ENCODE measurements at places on chromosomes 6 and 20.

DNA sequence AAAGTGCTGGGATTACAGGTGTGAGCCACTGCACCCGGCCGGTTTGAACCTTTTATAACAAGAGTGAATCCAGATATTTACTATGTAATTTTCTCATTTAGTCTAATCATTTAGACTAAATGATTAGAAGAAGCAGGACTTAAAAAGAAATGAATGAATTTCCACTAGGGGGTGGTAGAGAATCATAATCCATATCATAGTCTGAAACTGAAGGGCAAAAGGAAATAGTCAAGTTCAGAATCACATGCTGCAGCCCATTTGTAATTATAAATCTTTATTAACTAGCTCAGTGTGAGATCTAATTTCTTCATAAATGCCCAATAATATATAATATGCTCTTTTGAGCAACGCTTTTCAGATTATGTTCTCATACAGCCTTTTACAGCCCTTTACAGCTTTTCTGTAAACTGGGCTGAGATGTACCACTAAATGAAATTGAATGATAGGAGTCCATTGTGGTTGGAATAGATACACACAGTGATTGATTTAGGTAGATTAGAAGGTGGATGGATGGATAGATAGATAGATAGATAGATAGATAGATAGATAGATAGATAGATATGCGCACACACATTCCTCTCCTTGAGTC is 31.8 kb downstream of the PSMB9 start:
- DNase-seq, result peak; percentile 37

GRCh38 chr6:44249082-44249748 is 2.3 kb downstream of the HSP90AB1 start:
- DNase-seq, result no peak

GRCh38 chr6:123636282-123636681 is 468 bp downstream of the TRDN start:
- DNase-seq, result no peak

DNA sequence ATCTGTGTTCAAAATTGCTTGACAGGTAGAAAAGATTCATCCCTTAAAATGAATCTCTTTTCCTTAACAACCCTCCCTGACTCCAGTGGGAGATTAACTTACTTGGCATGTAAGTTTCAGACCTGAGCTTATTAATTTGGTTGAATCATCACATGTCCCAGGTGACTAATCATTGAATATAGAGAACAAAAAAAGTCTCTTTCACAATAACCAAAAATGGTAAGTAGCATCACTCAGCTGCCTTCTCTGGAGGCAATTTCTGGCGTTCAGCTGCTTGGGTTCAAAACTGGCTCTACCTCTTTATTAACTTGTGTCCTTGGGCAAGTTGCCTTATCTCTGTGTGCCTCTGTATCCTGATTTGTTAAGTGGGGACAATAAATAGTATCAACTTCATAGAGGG is 2.9 kb downstream of the C6orf141 start:
- no peak for DNase-seq

DNA sequence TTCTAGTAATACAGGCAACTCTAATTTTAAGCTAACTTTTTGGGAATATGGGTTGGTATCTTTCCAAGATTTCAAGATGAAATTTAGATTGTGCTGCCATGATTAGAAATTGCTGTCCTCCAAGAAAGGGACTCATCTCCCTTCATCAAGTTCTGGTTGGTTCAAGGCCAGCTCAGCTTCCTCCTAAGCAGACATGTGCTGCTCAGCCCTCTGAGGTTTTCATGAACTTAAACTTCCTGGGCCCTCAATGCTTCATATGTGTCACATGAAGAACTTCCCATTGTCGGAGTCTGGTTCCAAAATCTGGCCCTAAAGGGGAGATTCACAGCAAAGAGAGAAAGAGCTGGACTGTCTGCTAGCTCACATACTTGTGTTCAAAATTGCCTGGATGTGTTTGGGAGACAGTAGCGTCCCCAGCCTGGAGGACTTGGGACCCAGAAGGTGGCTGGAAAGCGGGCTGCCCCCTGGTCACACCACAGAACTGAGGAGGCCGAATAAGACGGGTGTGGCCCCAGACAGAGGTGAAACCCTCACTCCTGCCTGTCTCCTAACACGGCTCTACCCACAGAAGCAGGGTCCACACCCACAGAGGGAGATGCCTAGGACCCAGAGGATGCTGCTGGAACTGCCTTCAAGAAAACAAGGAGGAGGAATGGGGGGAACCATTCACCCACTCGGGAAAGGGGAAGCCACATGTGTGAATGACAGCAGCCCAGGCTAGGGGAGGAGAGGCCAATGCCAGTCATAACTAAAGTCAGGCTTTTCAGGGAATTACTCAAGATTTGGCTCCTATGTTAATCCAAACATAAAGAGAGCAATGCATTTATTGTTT is 54.3 kb upstream of the GPR31 start:
- DNase-seq, result no peak

- no peak for DNase-seq
Measured at GRCh38 chr6:99838607-99839006, 155.4 kb downstream of the MCHR2 start.

GRCh38 chr20:34876406-34877282 is at the start of gene ACSS2:
Gene ACSS2 (plus strand): TSS chr20:34876612. CDS start chr20:34876646, 34 bp downstream.
- no peak for DNase-seq

GRCh38 chr6:119067091-119067490 is 11.4 kb downstream of the FAM184A start:
- DNase-seq, result no peak

DNA sequence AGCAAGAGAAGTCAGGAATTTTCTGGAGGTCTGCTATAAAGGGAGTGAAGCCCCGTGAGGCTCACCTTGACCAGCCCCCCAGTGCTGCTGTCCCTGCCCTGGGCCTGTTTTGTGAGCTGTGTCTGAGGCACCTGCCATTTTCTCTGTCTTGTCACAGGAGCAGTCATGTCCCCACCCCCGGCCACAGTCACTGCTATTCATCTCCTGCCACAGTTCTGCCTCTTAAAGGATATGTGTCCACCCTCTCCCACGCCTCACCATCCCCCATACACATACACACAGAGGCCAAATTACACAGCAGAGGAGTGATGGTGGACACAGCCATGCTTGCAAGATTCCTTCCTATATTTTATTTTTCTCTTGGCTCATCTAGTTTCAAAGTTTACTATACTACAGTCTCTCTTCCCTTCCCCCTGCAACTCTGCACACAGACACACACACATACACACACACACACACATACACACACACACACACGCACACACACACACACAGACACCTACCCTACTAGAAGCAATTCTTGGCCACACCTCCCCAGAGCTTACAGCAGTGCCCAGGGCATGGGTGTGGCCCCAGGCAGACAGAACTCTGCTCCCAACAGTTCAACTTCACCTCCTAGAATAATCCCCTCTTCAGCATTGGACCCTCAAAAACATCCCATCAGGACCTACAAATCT is 68.7 kb upstream of the TAB2 start:
- no peak for DNase-seq

GRCh38 chr6:129754750-129755149 is 44.8 kb upstream of the ARHGAP18 start:
- DNase-seq, result no peak

- DNase-seq, result no peak
Measured at GRCh38 chr6:157909282-157909664, 72.4 kb upstream of the SYNJ2 start.

GRCh38 chr6:151443911-151444621 is 7.9 kb downstream of the RMND1 start:
- no peak for DNase-seq

- DNase-seq, result peak; percentile 54
Measured at GRCh38 chr20:10171864-10172751, 46.5 kb upstream of the SNAP25 start.

- DNase-seq, result no peak
Measured at GRCh38 chr6:15293674-15294073, 47.8 kb downstream of the JARID2 start.

GRCh38 chr20:10919396-10920140 is 245.8 kb upstream of the JAG1 start:
- no peak for DNase-seq

- DNase-seq, result no peak
Measured at GRCh38 chr6:125498606-125499005, 196.8 kb upstream of the HDDC2 start.

GRCh38 chr20:8837396-8837795 is 231.5 kb upstream of the PLCB4 start:
- DNase-seq, result no peak

- no peak for DNase-seq
Measured at GRCh38 chr20:57573894-57574293, 13.0 kb downstream of the PCK1 start.

GRCh38 chr20:8633366-8633765 is 435.5 kb upstream of the PLCB4 start:
- DNase-seq, result no peak

- no peak for DNase-seq
Measured at GRCh38 chr6:130152908-130153510, 69.7 kb downstream of the SAMD3 start.

- no peak for DNase-seq
Measured at GRCh38 chr20:63234693-63235398, 859 bp upstream of the BIRC7 start.

- no peak for DNase-seq
Measured at GRCh38 chr20:41173791-41174341, 36.5 kb downstream of the PLCG1 start.

GRCh38 chr20:11362450-11362849 is 555.2 kb upstream of the BTBD3 start:
- DNase-seq, result no peak

GRCh38 chr6:163419413-163420288 is 5.1 kb downstream of the QKI start:
- DNase-seq, result no peak

DNA sequence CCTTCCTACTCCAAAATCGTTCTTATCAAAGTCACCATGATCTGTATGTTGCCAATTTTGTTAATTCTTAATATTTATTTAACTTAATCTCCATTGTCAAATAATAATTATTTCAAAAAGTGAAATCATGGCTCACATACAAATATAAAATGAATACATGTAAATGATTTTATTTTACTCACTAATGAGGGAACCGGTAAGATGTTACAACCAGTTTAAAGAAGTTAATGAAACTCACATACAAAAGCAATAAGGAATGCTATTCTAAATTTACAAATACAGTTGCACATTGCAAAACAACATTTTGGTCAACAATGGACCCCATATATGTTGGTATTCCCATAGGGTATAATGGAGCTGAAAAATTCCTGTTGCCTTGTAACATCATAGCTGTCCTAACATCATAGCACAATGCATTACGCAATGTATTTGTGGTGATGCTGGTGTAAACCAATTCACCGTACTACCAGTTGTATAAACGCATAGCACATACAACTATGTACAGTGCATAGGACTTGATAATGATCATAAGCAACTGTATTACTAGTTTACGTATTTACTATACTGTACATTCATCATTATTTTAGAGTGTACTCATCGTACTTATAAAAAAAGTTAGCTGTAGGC is 6.5 kb upstream of the SLC22A16 start:
- no peak for DNase-seq

DNA sequence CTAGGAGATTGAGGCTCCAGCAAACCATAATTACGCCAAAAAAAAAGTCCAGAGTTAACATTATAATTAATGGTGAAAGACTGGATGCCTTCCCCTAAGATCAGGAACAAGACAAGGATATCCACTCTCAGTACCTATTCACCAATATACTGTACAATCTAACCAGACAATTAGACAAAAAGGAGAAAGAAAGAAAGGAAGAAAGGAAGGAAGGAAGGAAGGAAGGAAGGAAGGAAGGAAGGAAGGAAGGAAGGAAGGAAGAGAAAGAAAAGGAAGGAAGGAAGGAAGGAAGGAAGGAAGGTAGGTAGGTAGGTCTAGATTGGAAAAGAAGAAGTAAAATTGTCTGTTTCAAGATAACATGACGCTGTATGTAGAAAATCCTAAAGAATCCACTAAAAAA is 50.7 kb downstream of the TASP1 start:
- no peak for DNase-seq

DNA sequence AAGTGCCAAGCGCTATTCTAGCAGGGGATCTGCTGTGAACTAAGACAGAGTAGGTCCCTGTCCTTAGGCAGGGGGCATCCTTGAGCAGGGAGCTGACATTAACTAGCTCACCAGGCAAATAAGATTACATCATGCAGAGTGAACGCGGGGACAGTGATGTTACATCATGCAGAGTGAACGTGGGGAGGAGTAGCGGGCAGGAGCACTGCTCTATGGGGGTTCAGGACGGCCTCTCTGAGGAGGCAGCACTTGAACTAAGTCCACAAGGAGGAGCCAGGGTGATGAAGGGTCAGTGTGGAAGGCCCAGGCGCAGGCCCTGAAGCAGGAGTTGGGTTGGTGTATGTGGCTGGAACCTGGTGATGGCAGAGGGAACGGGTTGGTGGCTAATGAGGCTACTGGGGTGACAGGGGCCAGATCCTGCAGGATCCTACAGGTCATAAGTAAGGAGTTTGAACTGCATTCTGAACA is 38.7 kb downstream of the KAT14 start:
- no peak for DNase-seq

- no peak for DNase-seq
Measured at GRCh38 chr6:111632468-111633247, 27.0 kb upstream of the TRAF3IP2 start.

DNA sequence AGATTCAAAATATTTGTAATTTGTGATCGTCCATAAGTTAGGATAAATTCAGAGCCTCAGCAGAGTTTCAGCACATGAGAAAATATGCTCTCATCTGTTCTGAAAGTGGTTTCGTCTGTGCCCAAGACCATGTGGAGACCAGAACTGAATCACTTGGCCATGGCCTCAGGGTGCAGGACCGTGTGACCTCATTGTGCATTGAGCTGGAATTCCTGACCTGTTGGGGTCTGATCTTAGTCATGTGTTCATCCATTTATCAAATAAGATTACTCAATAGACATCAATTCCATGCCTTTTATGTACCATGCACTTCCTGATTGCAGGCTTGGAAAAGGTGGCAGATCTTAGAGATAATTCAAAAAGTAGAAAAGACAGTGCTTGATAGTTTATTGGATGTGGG is 680.5 kb downstream of the QKI start:
- DNase-seq, result no peak

GRCh38 chr20:64205611-64206026 is 41.4 kb downstream of the MYT1 start:
- no peak for DNase-seq

GRCh38 chr6:36650848-36651478 is 27.6 kb upstream of the CDKN1A start:
- DNase-seq, result no peak

DNA sequence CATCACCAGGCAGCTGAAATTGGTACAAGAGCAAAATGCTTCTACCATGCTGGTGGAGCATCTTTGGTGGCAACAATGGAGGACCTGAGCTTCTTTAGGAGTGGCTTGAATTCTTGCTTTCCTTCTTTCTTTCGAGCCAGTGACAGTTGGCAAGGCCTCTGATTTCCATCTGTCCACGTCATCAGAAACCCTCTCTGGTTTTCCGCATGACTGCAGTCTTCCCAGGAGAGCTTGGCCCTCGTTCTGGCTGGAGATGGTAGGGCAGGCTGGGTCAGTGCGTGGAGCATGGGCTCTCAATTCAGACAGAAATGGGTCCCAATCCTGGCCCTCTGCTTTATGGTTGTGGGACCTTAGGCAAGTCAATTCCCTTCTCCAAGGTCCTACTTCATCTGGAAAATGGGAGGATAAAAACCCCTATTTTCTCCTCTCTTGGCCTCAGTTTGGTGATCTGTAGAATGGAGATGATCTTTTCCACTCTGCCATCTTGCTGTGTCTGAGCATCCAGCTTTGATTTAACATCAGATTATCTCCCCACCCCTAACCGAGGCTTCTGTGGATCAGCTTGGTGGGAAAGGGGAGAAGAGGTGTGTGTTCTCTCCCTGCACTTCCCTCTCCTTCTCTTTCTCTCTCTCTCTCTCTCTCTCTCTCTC is 3.6 kb upstream of the BPIFB1 start:
- no peak for DNase-seq

Data from NCI-H2081 treated with DMSO at 0.1 percent for 48 hours (cell line).